ENCODE measurements at places on chromosomes 4 and X.

DNA sequence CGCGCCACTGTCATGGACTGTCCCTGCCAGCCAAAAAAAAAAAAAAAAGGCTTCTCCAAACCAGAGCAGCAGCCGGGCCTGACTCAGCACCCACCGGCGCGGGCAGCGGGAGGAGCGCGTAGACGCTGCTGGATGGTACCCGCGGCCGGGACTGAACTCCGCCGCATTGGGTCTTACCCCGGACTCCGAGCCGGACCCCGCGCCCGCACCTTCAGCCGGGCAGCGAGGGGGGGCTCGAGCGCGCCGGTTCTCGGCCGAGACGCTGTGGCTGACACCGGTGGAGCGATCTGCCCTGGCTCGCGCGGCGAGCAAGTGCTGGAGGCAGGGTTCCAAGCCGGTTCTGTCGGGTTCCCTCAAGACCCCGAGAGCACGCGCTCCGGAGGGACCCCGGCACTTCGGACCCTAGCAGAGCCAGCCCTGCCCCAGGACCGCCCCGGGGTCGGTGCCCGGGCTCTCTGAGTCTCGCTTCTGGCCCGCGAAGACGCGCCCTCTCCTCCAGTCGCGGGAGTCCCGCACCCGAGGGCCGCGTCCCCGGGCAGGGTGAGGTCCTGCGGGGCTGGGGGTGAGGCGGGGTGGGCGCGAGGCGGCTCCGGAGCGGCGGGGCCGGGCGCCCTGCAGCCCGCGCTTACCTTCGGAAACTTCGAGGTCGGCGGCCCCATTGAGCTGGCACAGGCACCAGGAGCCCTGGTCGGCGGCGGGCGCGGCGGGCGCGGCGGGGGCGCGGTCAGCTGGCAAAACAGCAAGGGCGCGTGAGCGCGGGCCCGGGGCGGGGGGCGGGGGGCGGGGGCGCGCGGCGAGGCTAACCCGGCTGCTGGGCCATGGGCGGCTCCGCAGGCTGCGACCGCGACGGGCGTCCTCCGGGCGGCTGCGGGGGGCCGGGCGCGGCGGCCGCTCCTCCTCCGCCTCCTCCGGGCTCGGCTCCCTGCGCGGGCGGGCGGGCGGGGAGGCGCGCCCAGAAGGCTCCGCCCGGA, 11.8 kb upstream of the MAN2B2 start:
- no peaks in the 10 kb centered on the region for H3K4me1 ChIP-seq
- DNase-seq = no peak
- H3K36me3 ChIP-seq = no peaks in the 10 kb centered on the region
- H3K27me3 ChIP-seq = peaks cover 53% of the 10 kb centered on the region
- no peak overlapping the region for H3K4me3 ChIP-seq

DNA sequence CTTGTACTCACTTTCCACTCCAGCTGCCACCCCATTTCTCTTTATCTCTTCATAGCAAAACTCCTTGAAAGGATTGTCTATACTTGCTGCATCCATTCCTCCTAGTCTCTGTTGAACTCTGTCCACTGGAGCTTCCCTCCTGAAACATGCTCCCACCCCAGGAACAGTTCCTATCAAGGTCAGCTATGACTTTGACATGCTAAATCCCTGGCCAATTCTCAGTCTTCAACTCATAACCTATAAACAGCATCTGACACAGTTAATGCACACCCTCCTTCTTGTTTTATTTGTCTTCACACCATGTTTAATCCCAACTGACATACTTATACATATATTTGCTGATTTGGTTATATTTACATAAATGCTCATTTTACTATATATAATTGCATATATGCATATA, 47.8 kb downstream of the SPARCL1 start:
- H3K36me3 ChIP-seq = no peaks in the 10 kb centered on the region
- no peak for DNase-seq
- no peaks in the 10 kb centered on the region for H3K4me1 ChIP-seq
- H3K27ac ChIP-seq = no peak overlapping the region
- H3K27me3 ChIP-seq = no peaks in the 10 kb centered on the region

DNA sequence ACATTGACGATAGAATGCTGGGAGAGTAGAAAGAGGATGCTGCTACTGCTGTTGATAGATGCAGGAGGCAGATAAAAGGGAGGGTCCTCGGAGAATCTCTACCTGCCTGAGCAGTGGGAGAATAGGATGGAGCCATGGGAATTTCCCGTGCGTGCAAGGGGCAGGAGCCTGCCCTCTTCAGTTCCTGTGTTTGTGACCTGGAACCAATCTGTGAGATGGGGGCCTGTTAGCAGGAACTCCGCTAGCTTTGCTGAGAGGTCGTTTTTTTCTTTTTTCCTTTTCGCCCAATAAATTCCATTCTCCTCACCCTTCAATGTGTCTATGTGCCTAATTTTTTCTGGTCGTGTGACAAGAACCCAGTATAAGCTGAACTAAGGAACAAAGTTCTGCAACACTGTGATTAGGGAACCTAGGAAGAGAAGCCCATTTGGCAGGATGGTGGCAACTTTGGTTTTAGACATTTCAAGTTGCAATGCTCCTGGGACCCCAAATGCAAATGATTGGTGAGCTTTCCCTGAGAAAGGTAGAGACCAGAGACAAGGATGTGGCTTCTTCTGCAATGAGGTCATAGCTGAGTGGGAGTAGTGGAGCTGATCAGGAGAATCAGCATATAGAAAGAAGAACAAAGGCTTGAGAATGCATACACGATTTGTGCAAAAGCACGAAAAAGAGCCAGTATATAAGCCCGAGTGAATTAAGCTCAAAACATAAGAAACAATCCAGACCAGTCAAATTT, 23.9 kb downstream of the SLC39A8 start:
- H3K27me3 ChIP-seq = no peaks in the 10 kb centered on the region
- H3K4me1 ChIP-seq = peaks cover 38% of the 10 kb centered on the region
- H3K27ac ChIP-seq = no peak overlapping the region
- DNase-seq = no peak
- H3K36me3 ChIP-seq = peaks cover 11% of the 10 kb centered on the region

GRCh38 chr4:113162089-113162488, 112.6 kb downstream of the ANK2 start:
- no peak for DNase-seq
- H3K27ac ChIP-seq = no peak overlapping the region
- H3K27me3 ChIP-seq = no peaks in the 10 kb centered on the region
- H3K4me1 ChIP-seq = no peaks in the 10 kb centered on the region

GRCh38 chr4:185730849-185731608, 81.0 kb downstream of the SORBS2 start:
- H3K4me1 ChIP-seq = no peaks in the 10 kb centered on the region
- H3K36me3 ChIP-seq = no peaks in the 10 kb centered on the region
- H3K27ac ChIP-seq = no peak overlapping the region
- H3K27me3 ChIP-seq = peaks cover 7% of the 10 kb centered on the region

GRCh38 chr4:26194764-26195163, 126.0 kb upstream of the RBPJ start:
- H3K4me3 ChIP-seq = no peak overlapping the region
- no peak for DNase-seq
- H3K4me1 ChIP-seq = peaks cover 78% of the 10 kb centered on the region
- peaks cover 10% of the 10 kb centered on the region for H3K36me3 ChIP-seq
- peak overlapping the region; percentile 96 for H3K27ac ChIP-seq

- peaks cover 5% of the 10 kb centered on the region for H3K36me3 ChIP-seq
- no peaks in the 10 kb centered on the region for H3K27me3 ChIP-seq
- H3K4me3 ChIP-seq = peak overlapping the region; percentile 61
Observed at GRCh38 chr4:36323816-36324419, 42.5 kb downstream of the DTHD1 start.

DNA sequence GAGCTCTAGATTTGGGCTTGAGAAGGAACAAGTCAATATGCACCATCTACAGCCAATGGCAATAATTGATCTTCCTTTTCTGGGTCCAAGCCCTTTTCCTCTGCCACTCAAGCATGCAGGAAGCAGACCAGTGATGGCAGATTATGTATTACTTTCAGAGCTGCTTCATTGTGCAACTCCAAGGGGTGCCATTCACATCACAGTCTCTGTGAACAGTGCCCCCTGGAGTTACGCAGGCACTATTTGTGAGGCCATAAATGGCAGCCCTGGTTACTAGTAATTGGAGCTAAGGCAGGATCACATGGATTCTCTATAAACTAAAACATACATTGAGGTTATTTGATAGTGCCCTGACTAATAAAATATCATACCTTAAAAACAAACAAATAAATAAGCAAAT, 313.4 kb upstream of the SLC7A11 start:
- H3K4me1 ChIP-seq = no peaks in the 10 kb centered on the region
- DNase-seq = no peak

GRCh38 chrX:31319586-31319985, 247.7 kb upstream of the FTHL17 start:
- H3K27me3 ChIP-seq = no peaks in the 10 kb centered on the region
- no peaks in the 10 kb centered on the region for H3K36me3 ChIP-seq
- no peak overlapping the region for H3K4me3 ChIP-seq
- H3K4me1 ChIP-seq = no peaks in the 10 kb centered on the region

GRCh38 chrX:137792214-137792613, 226.3 kb downstream of the ZIC3 start:
- no peak for DNase-seq
- H3K4me3 ChIP-seq = no peak overlapping the region
- no peaks in the 10 kb centered on the region for H3K4me1 ChIP-seq
- no peaks in the 10 kb centered on the region for H3K27me3 ChIP-seq
- no peak overlapping the region for H3K27ac ChIP-seq
- no peaks in the 10 kb centered on the region for H3K36me3 ChIP-seq

- no peak overlapping the region for H3K4me3 ChIP-seq
- H3K4me1 ChIP-seq = no peaks in the 10 kb centered on the region
- H3K27me3 ChIP-seq = no peaks in the 10 kb centered on the region
Observed at GRCh38 chr4:137572647-137573046, 40.4 kb upstream of the PCDH18 start.

DNA sequence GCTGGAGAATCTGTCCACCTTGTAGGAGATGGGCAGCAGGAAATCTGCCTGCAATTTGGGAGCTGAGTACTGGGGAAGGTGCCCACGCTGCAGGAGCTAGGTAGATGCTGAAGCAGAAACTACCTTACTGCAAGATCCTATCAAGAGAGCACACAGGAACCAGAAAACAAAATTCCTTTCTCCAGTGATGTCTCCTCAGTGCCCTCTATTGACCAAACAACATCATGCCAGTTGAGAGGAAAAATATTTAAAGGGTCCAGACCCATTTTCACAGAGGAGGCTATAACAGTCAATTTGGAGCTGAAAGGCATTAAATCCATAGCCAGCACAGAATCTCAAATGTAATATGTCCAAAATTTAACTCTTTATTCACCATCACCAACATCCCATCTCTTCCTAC, 406.8 kb downstream of the SLITRK2 start:
- H3K4me3 ChIP-seq = no peak overlapping the region
- no peaks in the 10 kb centered on the region for H3K27me3 ChIP-seq
- H3K36me3 ChIP-seq = no peaks in the 10 kb centered on the region
- no peak overlapping the region for H3K27ac ChIP-seq
- DNase-seq = no peak

DNA sequence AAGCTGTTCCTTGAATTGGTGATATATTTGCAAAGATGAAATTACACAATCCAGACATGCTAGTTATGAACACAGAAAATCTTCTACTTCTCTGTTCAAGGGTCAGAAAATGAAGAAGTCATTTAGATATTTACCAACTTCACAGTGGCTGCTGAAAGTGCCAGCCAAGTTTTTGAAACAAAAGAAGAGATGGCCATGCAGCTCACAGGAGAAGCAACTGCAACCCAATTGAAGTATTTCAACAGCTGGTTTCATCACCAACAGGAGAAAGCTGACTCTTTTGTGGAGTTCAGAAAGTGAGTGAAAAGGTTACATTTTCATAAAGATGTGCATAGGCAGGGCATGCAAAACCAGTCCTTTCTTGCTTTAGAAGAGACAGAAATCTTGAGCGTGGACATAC, 70.1 kb upstream of the LSM6 start:
- no peaks in the 10 kb centered on the region for H3K36me3 ChIP-seq
- peaks cover 12% of the 10 kb centered on the region for H3K4me1 ChIP-seq
- H3K27me3 ChIP-seq = peaks cover 6% of the 10 kb centered on the region
- no peak overlapping the region for H3K27ac ChIP-seq

DNA sequence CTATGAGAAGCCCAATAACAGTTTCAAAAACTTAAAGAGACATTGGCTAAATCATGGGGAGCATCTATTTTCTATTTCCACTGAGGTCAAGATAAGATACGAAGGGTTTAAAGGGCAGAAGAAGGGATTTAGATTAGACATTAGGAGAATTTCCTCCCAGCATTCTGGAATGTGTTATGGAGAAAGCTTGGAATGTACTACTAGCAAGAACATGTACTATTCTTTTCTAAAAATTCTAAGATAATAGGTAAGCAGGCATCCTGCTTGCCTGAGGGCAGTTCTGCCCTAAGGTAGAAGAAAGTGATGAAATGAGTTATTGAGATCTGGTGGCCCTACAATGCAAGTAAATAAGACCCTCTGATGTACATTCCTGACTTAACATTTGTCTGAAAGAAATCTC, 279.2 kb downstream of the NR3C2 start:
- no peaks in the 10 kb centered on the region for H3K4me1 ChIP-seq
- no peak overlapping the region for H3K27ac ChIP-seq
- DNase-seq = no peak
- no peaks in the 10 kb centered on the region for H3K36me3 ChIP-seq

- DNase-seq = no peak
- no peak overlapping the region for H3K27ac ChIP-seq
- H3K27me3 ChIP-seq = no peaks in the 10 kb centered on the region
- no peaks in the 10 kb centered on the region for H3K4me1 ChIP-seq
- no peak overlapping the region for H3K4me3 ChIP-seq
Observed at GRCh38 chr4:156820931-156821330, 150.7 kb downstream of the PDGFC start.

- no peak overlapping the region for H3K4me3 ChIP-seq
- no peak for DNase-seq
- no peak overlapping the region for H3K27ac ChIP-seq
- no peaks in the 10 kb centered on the region for H3K36me3 ChIP-seq
Observed at GRCh38 chrX:48611703-48612102, 14.4 kb downstream of the WDR13 start.

GRCh38 chr4:186485561-186486062, 69.8 kb downstream of the MTNR1A start:
- peaks cover 1% of the 10 kb centered on the region for H3K27me3 ChIP-seq
- H3K27ac ChIP-seq = no peak overlapping the region
- no peaks in the 10 kb centered on the region for H3K4me1 ChIP-seq
- H3K36me3 ChIP-seq = no peaks in the 10 kb centered on the region

- no peak overlapping the region for H3K27ac ChIP-seq
- no peaks in the 10 kb centered on the region for H3K4me1 ChIP-seq
- DNase-seq = no peak
- H3K4me3 ChIP-seq = no peak overlapping the region
- H3K27me3 ChIP-seq = peaks cover 9% of the 10 kb centered on the region
Observed at GRCh38 chr4:71132486-71132885, 139.0 kb downstream of the DCK start.

GRCh38 chr4:75180790-75181776, 248.2 kb downstream of the PARM1 start:
- H3K4me3 ChIP-seq = no peak overlapping the region
- no peak for DNase-seq
- H3K27me3 ChIP-seq = no peaks in the 10 kb centered on the region
- no peaks in the 10 kb centered on the region for H3K4me1 ChIP-seq
- no peaks in the 10 kb centered on the region for H3K36me3 ChIP-seq

GRCh38 chrX:97895751-97896150, 1012.0 kb downstream of the RPA4 start:
- no peaks in the 10 kb centered on the region for H3K4me1 ChIP-seq
- H3K4me3 ChIP-seq = no peak overlapping the region
- H3K27me3 ChIP-seq = no peaks in the 10 kb centered on the region
- no peak overlapping the region for H3K27ac ChIP-seq
- no peaks in the 10 kb centered on the region for H3K36me3 ChIP-seq
- DNase-seq = no peak

- no peak for DNase-seq
- H3K4me3 ChIP-seq = no peak overlapping the region
- no peaks in the 10 kb centered on the region for H3K36me3 ChIP-seq
Observed at GRCh38 chr4:30380404-30380998, 339.7 kb upstream of the PCDH7 start.

GRCh38 chr4:87029356-87029755, 94.5 kb downstream of the AFF1 start:
- no peak for DNase-seq
- no peak overlapping the region for H3K27ac ChIP-seq
- H3K4me3 ChIP-seq = no peak overlapping the region

Data from activated T-helper 1 cell treated with anti-CD3 and anti-CD28 coated beads, Interleukin-12 subunit alpha, Interleukin-12 subunit beta, Interleukin-2, Interleukin-4 antibody, amounts not matched to agents 30 ng/mL and 10 ng/mL and 1 ng/mL, durations not matched to agents 14 hours and 24 hours and 36 hours (primary cell).